NCI-H1417 treated with DMSO at 0.1 percent for 48 hours (cell line): ENCODE measurements at places on chromosomes 5 and 9.

GRCh38 chr5:24103451-24104023, 541.2 kb downstream of the CDH10 start:
- DNase-seq = no peak

DNA sequence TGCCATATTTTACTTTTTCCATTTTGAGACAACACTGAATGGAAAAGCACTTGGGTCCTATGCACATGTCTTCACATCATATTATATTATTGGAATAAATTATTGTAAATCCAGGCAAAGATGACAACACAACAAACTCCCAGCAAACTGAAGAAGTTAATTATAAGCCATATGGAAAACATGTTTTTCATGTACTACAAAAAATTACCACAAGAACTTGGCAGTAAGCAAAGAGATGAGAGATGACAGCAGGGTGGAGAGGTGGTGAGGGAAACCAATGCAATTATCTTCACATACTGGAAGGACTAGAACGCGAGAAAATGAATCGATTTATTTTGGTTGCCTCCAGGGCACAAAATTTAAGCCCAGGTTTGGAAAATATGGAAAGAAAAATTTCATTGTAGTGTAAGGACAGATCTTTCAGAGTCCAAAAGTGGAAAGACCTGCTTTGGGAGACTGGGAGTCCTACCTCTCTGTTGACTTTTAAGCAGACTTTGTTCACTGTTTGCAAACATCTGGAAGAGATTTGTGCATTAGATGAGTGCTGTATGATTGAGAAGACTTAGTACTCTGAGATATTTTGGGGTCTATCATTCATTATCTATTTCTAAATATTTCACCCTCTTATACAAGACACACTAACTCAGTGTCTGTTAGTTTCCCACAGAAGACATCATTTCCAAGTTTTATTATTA, 138.0 kb downstream of the TMEM232 start:
- no peak for DNase-seq

DNA sequence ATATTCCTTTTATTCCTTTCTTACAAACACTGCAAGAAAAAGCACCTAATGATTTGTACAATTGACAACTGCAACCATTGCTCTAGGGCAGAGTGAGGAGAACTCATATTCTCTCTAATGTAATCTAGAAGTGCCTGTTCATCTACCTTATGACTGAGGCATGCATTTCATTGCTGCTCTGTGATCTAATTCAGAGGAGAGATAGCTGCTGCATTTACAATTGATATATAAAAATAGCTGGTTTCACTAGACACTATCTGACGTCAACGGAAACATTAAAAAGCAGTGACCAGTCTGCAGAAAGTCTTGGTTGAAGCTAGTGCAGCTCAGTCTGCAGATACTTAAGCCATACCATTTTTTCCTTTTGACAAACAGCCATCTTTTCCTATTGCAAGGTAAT, 72.8 kb upstream of the C6 start:
- DNase-seq = no peak

- no peak for DNase-seq
Measured at GRCh38 chr5:132053483-132053882, 7.0 kb upstream of the IL3 start.

DNA sequence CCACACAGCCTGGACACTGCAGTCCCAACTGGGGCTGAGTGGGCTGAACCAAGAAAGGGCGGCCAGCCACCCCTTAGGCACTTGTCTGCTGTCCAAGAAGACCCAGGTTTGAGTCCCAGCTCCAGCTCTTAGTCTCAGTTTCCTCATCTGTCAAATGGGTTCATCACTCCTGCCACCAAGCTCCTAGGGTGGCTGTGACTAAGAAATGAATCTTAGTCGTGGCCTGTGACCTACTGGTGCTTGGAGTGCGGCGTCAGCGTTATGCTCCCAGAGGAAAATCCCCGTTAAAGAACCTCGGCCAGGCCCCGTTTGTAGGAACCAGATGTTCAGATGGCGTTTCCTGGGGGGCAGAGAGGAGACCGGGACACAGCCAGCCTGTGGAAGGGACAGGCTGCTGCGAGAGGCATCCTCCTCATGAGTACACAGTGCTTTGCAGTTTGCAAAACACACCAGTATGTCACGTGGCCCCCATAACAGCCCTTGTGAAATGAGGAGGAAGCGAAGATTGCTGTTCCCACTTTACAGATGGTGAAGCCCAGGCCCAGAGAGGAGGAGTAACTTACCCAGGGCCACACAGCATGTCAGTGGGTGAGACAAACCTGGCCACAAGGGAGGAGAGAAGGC, 3.3 kb downstream of the FIBCD1 start:
- DNase-seq = no peak

DNA sequence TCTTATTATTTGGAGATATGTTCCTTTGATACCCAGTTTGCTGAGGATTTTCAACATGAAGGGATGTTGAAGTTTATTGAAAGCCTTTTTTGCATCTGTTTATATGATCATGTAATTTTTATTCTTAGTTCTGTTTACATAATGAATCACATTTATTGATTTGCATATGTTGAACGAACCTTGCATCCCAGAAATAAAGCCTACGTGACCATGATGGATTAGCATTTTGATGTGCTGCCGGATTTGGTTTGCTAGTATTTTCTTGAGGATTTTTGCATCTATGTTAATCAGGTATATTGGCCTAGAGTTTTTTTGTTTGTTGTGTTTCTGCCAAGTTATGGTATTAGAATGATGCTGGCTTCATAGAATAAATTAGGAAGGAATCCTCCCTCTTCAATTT, 161.4 kb upstream of the ITGA1 start:
- DNase-seq = no peak

- no peak for DNase-seq
Measured at GRCh38 chr5:149201121-149201637, 59.9 kb downstream of the ABLIM3 start.

- DNase-seq = no peak
Measured at GRCh38 chr5:7983433-7983832, 114.5 kb downstream of the MTRR start.

DNA sequence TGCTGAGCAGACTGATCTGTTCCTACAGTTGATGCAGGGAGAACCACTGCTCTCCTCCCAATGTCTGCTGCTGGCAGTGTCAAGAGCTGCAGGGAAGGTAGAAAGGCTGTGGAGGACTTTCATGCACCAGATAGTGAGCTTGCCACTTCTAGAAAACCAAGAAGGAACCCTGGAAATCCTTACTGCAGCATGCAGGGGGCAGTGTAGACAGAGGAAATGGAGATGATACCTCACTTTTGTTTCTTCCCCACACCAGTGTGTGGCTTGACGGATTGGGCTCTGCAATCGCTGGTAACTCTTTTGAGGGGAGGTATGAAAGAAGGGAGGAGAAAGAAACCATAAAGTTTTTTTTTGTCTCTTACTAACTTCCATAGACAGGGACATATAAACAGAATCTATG, 480.7 kb downstream of the DMAC1 start:
- no peak for DNase-seq

GRCh38 chr9:135822374-135822755, 85.0 kb downstream of the CAMSAP1 start:
- no peak for DNase-seq

- DNase-seq = no peak
Measured at GRCh38 chr9:78163834-78164233, 72.0 kb upstream of the CEP78 start.

DNA sequence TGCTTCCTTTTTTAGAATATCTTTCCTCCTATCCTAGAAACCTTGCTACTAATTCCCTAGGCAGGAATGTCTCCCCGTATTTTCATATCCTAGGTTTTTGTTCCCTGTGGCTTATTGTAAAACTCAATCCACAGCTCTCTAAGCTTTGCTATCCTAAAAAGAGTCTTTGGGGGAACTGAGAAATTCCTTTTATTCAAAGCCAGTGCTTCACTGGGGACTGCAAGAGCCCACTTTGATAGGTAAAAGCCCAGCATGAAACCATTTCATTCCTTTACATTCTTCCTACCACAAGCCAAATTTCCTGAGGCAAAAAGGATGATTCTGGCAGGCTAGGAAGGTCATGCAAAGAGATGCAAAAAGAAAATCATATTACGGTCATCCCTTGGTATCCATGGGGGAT, 5.8 kb upstream of the HACD4 start:
- no peak for DNase-seq

DNA sequence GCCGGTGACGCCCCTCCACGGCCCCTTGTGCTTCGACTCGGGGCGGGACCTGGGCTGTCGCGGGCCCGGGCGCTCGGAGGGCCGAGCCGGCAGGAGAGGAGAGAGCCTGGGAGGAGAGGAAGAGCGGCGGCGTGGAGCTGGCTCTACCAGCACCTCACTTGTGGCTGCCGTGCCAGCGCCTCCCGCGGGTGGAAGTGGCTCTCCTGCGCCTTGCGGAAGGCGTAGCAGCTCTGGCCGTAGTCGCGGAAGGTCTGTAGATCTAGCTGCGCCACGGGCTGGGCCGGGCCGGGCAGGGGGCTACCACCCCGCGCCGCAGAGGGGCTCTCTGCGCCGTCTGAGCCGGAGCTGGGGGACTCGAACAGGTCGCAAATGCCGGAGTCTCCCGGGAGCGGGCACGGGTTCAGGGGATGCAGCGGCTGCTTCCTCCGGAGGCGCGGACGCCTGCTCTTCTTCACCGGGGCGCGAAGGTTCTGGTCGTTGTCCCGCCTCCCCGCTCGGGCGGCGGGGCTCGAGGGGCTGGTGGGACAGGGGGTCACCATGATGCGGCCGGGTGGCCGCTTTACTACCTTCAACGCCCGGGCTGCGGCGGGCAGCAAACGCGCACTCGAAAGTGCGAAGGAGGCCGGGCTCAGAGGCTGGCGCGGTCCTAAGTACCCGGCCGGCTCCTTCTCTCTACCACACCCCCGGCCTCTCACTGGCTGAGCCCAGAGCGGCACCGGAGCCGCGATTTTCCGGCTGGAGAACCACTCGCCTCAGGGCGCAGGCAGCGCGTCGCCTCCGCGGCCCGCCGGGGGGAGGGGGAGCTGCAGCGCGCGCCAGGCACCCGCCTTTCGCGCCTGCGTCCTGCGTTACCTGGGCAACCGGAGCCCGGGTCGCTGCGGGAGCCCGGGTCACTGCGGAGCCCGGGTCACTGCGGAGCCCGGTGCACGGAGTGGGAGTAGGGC, at the start of gene CCNO:
CCNO (minus strand) TSS at position 624 of the 944 bp plus-strand sequence; CDS start at position 539, 85 bp downstream.
- DNase-seq = peak; percentile 35

DNA sequence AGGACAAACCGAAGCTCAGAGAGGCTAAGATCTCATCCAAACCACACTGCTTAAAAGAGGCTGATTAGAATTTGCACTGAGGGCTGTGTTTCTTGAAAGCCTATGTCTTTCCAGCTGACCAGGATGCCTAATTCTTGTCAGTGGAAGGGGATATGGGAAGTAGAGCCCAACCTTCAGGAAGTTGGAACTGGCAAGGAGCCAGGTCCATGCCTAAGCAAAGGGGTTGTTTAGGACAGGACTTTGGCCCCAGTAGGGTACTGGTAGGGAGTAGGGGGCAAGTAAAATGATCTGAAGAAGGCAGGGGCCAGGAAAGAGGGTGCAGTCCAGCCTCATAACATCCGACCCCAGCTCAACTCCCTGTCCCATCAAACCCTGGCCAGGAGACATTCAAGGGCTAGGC, 130.9 kb downstream of the GAS1 start:
- DNase-seq = no peak

DNA sequence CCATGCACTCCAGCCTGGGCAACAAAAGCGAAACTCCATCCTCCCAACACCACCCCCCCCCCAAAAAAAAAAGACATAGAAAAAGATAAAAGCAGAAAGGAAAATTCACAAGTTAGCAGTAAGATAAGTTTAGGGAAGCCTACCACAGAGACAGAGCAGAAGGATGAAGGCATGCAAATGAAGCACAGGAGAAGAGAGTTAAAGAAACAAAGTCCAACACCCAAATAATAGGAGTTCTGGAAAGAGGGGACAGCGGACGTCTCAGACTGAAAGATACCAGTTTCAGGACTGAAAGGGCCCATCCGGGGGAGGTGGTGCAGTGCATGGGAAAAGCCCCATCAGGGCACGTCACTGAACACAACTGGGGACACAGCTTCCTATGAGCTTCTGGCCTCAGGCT, 54.3 kb downstream of the OTULIN start:
- no peak for DNase-seq

DNA sequence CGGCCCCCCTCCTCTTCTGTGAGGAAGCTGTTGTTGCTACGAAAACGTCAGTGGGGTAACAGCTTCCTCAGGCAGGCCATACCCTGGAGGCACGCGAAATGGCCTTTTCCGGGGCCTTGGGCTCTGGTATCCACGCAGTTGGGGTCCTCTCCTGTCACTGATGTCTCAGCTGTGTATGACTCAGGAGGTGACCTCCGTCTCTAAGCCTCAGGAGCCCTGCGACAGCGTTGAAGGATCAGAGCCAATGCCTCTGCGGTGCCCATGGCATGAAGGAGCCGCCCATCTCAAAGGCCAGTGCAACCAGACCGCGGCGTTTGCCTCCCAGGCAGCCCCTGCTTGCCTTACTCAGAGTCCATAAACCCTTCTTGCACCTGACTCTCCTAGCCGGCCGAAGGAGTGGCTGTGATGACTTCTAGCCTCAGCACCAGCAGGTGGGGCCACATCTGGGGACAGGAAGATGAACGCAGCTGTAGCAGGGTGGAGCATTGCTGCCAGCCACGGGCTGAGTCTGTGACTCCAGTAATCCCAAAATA, 1.0 kb upstream of the MXD3 start:
- no peak for DNase-seq

GRCh38 chr9:87198716-87199115, 251.4 kb upstream of the GAS1 start:
- DNase-seq = no peak

- peak; percentile 4 for DNase-seq
Measured at GRCh38 chr9:121930956-121931355, 162.2 kb downstream of the TTLL11 start.

- DNase-seq = no peak
Measured at GRCh38 chr9:16150938-16151650, 598.3 kb downstream of the CCDC171 start.

GRCh38 chr5:115418788-115419187, 122.3 kb upstream of the CCDC112 start:
- no peak for DNase-seq

DNA sequence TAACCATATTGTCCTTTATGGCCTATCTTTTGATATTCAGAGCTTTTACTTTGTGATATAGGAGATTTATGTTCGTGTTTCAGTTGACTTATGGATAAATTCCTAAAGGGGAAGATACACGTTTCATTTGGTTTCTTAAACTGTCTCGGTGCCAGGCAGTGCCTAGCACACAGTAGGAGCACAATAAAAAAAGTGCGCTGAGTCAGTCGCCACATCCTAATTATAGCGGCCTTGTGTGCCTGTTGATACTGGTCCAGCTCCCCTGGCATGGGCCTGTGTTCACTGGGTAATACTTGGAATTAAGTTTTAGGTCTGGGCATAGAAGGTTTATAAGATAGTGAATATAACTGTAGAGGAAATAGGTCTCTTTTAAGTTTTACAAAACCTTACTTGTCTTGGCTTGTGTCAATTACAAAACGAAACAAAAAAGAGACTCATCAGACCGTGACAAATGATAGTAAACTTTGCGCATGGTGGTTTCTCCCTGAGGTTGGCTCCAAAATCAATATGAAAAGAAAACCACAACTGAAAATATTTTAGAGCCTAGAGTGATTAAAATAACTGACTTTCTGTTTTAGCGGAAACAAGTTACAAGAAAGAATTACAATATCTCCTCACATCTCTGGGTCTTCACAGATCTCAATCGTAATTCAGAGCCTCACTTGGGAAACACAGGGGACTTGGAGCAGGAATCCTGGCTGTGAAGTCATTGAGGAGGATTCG, 84.8 kb downstream of the MVB12B start:
- no peak for DNase-seq
